ENCODE measurements at places on chromosomes 3 and 15.

DNA sequence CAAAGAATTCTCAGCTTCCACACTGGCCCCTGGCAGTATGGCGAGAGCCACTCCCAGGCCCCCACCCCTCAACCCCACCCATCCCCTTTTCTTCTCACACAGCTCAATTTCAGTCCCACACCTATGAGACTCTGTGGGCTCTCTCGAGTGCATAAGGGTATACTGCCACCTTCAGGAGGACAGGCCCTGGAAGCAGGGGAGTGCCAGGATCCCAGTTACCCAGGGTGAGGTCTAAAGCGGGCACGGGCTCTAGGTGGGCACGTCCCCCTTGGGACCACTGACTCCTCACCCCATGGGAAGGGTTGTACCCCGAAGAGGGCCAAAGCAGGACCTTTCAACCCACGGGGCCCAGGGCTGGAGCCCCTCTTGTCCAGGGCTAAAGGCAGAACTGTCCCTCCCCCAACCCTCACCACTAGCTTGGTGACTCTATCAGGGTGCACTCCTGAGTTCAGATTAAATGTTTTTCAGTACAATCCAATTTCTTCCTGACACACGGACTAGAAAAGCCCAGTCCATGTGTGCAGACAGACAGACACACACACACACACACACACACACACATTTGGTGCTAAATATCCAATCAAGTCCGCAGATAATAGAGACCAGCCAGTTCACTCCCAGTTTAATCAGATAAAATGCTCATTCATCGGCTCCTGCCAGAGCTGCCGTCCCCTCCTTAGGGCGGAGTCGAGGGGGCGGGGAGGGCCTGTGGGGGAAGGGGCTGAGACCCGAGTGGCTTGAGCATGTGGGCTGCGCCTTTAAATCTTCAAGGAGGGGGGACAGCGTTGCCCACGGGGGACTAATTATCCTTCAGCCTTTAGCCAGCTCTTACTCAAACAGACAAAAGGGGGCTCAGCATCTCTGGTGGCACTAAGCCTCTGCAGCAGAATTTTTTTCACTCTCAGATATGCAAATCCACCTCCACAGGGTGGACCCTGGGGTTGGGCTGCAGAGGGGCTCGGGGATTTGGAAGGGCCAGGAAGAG lies 59.3 kb downstream of the CYP11A1 start:
- peak; percentile 43 for DNase-seq

DNA sequence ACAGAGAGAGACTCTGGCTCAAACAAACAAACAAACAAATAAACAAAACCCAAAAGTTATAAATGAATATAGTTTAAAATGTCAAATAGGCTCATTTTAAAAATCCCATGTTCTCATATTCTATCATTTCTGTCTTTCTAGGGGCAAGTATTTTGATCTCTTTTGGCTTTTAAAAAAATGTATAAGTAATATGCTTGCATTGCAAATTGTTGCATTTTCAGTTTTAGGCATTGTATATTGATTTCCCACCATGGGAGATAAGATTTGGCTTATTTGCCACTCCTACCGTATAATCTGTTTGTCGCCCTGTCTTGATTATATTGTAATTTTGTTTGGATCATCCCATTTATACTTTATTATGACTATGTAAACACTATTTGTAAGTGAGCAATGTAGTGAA lies 70.6 kb downstream of the PIAS1 start:
- DNase-seq = no peak

GRCh38 chr15:98567951-98568350 lies 80.4 kb upstream of the IGF1R start:
- DNase-seq = no peak

GRCh38 chr15:93500155-93500554 lies 411.1 kb upstream of the RGMA start:
- no peak for DNase-seq

- DNase-seq = no peak
Observed at GRCh38 chr3:72782521-72782920, 65.7 kb downstream of the SHQ1 start.

DNA sequence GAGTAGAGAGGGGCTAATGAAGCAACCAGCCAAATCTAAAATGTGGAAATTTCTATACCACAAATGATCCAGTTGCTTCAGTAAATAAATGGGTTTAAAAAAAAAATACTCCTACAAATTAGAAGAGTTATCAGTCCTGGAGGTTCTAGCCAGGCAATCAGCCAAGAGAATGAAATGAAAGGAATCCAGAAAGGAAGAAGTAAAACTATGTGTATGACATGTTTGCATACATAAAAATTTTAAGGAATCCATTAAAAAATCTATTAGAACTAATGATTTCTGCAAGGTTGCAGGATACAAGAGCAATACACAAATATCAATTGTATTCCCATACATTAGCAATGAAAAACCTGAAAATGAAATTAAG lies 9.6 kb downstream of the MESP2 start:
- DNase-seq = no peak

DNA sequence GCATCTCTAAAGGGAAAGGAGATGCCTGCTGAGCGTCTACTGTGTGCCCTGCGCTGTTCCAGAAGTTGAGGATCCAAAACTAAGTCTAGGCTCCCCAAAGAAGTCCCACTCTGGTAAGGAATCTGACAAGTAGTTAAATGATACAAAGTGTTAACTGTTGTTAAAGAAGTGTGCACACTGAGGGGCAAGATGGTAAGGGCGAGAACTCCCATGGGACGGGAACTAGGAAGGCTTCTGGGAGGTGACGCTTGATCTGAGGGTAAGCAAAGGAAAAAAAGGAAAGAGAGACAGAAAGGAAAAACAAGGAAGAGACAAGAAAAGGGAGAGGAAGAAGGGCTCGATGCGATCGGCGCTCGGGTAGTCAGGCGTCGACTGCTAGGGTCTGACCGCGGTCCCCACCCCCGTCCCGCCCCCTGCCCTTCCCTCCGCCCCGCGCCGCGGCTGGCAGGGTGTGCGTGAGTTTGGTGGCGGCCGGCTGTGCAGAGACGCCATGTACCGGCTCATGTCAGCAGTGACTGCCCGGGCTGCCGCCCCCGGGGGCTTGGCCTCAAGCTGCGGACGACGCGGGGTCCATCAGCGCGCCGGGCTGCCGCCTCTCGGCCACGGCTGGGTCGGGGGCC lies at the start of gene LACTB:
LACTB (plus strand) TSS at position 480 of the 620 bp plus-strand sequence; CDS start at position 491, 11 bp downstream.
- peak; percentile 72 for DNase-seq

DNA sequence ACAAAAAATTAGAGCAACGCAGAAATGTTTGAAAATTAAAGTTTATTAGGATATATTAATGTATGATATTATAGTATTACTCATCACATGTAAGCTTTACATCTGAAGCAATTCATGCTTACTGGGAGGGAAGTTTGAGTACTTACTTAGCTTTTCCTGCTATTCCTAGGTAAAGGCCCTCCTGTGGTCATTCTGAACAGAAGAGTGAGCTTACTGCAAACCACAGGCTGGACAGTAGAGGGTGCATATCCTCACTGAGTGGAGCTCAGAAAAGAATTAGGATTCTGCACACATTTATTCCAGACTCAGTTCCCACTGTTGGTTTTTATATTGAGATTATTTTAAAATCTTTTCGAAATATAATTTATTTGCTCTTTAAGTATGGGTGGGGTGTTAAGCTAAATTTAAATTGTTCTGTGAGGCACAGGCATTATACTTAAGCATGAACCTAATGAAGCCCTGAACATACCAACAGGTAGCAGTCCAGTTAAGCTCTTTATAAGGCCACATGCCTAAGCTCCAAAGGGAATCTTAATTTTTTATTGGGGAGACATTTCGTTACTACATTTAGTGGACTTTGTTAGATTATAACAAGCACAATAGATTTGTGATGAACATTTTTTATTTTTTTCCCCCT lies 10.2 kb downstream of the MRPS22 start:
- peak; percentile 47 for DNase-seq

DNA sequence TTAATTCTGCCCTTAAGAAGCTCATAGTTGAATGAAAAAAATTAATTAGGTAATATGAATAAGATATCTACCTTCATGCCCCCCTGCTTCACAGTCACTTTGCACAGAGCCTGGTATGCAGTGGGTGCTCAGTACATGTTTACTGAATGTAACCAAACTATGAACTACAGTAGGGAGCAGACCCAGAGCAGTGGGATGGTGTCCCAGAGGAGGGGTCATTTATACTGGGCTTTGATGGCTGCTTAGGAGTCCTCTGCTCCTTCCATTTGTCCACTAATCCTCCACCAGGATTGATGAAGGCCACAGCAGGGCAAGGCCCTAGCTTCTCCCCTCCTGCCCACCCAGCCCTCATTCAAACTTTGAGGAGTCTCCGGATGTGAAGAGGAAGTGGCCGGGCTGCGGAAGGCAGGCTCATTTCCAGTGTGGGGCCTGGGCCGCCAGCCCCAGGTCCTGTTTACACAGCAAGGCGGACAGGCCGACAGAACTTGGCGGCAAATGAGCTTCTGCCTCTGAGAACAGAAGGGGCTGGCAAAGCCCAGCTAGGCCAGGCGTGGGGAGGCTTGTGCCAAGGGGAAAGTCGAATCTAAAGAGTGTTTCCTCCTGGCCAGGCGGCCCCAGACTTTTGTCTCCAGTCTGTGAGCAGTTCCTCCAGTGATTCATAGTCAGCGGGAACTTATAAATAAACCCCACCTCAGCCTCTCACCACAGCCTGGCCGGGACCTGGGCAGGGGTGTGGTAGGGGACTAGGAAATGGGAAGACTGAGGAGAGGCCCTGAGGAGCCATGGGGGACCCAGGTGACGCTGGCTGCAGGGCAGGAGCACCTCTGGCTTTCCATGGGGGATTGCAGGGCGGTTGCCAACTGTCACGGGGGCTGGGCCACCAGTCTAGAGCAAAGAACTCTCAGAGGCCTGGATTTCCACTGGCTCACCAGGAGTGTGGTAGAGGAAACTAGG lies 51.6 kb upstream of the LCTL start:
- DNase-seq = peak; percentile 9

GRCh38 chr15:40843885-40844695 lies at the start of gene SPINT1:
SPINT1 (plus strand) TSS chr15:40844048; CDS start chr15:40844555, 507 bp downstream.
- DNase-seq = no peak

DNA sequence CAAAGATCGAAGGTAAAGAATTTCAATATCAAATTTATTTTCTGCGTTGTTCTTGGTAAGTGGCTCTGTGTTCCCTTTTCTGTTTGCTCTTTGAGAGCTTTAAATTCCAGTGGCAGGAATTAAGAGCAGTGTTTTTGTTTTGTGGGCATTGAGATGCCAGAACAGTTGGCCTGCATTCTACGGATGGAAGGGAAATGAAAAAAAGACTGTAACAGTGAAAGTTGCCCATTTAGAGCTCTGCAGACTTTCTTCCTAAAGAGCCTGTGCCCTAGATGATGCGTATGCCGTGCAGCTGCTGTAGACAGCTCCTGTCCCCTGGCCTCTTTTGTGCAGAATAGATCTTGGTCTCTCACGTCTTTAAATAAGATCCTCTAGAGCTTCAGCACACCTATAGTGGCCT lies 58.8 kb downstream of the KAT2B start:
- no peak for DNase-seq

- DNase-seq = no peak
Observed at GRCh38 chr3:197753263-197753662, 3.6 kb downstream of the FYTTD1 start.

DNA sequence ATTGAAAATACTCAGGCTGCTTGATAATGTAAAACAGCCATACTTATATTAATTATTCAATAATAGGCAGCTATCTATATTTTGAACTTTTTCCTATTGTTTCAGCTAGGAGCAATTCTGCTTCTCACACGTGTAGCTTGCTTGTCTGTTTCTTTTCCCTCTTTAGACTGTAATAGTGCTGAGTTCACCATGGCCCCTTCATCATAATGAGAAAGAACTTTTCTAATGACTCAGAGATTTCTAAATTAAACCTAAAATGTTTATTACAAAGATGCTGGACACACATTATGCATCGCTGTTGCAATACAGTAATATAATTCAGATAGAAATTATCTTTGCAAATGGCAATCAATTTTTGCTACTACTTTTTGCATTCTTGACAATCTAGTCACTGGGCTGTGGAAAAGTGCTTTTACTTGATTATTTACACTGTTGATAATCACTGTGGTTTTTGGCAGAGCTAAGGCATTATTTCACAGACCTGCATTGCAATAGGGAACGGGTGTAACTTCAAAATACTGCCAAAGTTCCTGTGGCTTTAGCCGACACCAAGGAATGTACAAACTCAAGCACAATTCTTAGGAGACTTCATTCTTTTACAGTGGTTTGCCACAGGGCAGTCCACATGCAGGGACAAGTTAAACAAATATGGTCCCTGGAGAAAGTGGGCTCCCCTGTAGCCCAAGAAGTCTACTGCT lies 281.0 kb upstream of the TBL1XR1 start:
- peak; percentile 99 for DNase-seq

GRCh38 chr15:61681676-61682075 lies 378.6 kb downstream of the VPS13C start:
- no peak for DNase-seq

GRCh38 chr3:128506754-128507153 lies 13.8 kb upstream of the GATA2 start:
- no peak for DNase-seq

DNA sequence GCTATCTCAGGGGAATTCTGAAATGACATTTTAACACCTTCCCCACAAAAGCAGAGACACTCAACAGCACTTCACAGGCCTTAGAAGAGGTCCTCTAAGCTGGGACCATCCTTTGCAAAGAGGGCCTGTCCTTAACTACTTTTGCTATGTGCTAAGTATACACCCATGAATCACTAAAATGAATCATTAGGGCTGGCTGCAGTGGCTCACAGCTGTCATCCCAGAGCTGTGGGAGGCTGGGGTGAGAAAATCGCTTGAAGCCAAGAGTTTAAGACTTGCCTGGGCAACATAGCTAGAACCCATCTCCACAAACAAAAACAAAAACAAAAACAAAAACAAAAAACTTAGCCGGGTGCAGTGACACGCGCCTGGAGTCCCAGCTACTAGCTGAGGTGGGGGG lies 53.9 kb upstream of the MELTF start:
- DNase-seq = peak; percentile 37

DNA sequence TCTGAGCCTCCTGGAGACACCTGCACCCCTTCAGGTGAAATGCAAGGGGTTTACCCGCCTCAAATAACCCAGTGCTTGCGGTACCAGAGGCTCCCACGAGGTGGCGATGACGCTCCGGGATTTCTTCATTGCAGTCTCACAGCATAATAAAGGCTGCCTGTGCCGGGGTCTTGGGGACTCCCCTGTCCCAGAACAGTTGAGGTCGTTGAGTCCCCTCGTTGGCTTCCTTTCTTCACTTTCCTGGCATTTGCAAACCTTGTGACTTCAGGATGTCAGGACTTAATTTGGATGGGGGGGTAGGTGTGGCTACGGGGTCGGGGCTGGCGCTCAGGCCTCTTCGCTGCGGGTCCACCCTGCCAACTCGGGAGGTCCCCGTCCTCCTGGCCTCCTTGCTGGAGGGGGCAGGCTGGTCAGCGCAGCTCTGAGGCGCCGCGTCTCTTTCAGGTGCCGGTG lies 1.3 kb downstream of the GNAT1 start:
- no peak for DNase-seq

GRCh38 chr15:58139276-58139988 lies 1.3 kb downstream of the AQP9 start:
- no peak for DNase-seq

- DNase-seq = no peak
Observed at GRCh38 chr3:185728630-185729336, 96.1 kb downstream of the IGF2BP2 start.

Measured in fibroblast of the conjunctiva (primary cell).